ENCODE measurements at places on chromosomes 11 and 22.

- no peak for DNase-seq
These were observed 47.0 kb downstream of the YAP1 start for GRCh38 chr11:102157219-102157618.

GRCh38 chr22:29450222-29450621, 11.8 kb downstream of the RFPL1 start:
- DNase-seq = no peak

DNA sequence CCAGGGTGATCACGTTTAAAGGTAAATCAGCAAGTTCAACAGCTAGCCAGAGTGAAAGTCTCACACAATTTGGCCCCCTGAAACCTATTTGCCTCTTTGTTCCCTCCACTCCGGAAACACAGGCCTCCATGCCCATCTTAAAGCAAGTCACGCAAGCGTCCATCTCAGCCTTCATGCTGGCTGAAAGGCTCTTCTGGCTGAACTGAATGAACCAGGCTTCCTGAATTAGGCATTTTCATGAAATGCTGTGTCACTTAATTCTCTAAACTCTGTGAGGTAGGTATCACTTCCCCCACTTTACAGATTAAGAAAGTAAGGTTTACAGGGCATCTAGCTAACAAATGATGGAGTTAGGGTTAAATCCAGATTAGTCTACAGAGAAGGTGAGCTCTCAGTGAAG, 1.4 kb downstream of the SLC25A17 start:
- DNase-seq = no peak

DNA sequence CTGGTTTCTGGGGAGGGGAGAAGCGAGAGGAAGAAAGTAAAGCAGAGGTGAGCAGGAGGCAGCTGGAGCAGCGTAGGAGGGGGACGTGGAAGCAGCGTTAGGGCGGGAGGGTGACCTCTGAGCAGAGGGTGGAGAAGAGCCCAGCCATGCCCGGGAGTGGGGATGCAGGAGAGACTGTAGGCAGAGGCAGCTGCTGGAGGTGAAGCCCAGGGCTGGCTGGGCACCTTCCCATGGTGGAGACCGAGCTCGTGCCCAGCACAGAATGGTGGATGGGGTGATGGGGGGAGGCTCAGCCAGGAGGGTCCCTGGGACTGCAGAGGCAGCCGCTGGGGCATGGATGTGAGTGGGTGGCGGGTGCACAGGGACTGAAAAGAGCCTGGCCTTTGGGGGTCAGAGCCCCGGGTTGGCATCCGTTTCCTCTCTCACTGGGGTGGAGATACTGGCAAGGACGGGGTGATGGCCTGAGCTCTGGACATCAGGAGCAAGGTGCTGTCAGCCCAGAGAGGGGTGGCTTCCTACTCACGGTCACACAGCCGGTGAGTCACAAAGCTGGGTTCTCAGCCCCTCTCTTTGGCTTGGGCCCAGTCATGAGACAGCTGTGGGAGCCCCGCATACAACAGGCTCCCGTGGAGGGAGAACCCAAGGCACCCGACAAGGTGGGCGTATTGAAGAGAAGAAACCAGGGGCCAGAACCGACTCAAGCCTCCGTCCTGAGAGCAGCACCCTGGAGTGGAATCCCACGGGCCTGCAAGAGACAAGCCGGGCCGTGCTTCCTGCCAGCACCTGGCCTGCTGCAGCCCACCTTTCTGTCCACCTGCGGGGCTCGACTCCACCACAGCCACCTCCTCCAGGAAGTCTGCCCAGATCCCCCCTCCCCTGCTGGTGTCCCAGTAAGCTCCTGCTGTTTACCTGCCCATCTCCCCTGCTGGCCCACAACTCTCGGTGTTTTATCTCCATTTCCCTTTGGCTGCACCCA, 45.8 kb upstream of the FGF3 start:
- no peak for DNase-seq

DNA sequence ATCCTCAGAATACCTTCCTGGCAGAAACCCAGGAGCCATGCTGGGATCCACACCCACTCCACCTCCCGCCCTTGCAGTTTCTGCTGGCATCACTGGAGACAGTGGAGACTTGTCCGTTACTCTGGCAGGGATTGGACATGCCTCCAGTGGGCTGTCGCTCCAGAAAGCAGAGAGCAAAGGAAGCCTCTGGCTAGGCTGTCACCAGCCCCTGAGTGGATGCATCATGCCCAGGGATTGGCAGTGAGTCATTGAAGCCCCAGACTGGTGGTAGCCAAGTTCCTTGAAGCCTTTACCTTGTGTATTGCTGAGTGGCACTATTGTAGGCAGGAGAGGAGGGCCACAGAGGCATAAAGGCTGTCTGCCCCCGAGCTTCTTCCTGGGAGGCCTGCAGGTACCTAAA, 34.8 kb upstream of the E2F8 start:
- no peak for DNase-seq

DNA sequence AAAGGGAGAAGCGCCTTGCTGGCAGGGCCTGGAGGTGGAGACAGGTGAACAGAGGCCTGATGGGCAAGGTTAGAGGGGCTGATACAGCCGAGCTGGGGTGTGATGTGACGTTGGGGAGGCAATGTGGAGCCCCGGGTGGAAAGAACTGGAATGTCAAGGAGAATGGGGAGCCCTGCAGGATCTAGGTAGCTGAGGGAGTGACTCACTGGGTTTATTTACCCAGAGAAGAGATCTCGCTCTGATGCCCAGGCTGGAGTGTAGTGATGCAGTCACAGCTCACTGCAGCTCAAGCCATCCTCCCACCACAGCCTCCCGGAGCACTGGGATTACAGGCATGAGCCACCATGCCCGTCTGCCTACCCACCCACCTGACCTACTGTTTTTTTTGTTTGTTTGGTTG, 1.9 kb upstream of the CYB5R3 start:
- DNase-seq = no peak

GRCh38 chr11:73612601-73613140, 14.8 kb upstream of the FAM168A start:
- no peak for DNase-seq

Data from stimulated activated naive CD8-positive, alpha-beta T cell treated with anti-CD3 and anti-CD28 coated beads, Interleukin-15, amount 100 ng/mL, for 72 hours (primary cell).